ENCODE measurements at places on chromosomes 5 and 9. TPM values are rescaled to one million over a fixed set of nuclear protein-coding genes. Genes with fewer than 3 reads are reported as not detected.

LHX3 gene
- not detected for polyA plus RNA-seq

FCN2 gene
- 0.83 TPM for polyA plus RNA-seq

LPAR1 gene
- 33.1 TPM for polyA plus RNA-seq

SLC34A1 gene
- 254 TPM for polyA plus RNA-seq

KIF4B gene
- polyA plus RNA-seq, result 0.17 TPM

NTNG2 gene
- polyA plus RNA-seq, result 0.36 TPM

ELAVL2 gene
- 3.7 TPM for polyA plus RNA-seq

PCDHB12 gene
- 5.5 TPM for polyA plus RNA-seq

SLF1 gene
- polyA plus RNA-seq, result 15.2 TPM

RGP1 gene
- 26.0 TPM for polyA plus RNA-seq

GOLPH3 gene
- 93.0 TPM for polyA plus RNA-seq

FAM153A gene
- polyA plus RNA-seq, result 1.5 TPM

SNCB gene
- polyA plus RNA-seq, result not detected

All from left renal cortex interstitium (tissue), 4 donors.